ENCODE measurements at places on chromosomes 5 and 9. TPM values are rescaled to one million over a fixed set of nuclear protein-coding genes. Genes with fewer than 3 reads are reported as not detected.

DNA sequence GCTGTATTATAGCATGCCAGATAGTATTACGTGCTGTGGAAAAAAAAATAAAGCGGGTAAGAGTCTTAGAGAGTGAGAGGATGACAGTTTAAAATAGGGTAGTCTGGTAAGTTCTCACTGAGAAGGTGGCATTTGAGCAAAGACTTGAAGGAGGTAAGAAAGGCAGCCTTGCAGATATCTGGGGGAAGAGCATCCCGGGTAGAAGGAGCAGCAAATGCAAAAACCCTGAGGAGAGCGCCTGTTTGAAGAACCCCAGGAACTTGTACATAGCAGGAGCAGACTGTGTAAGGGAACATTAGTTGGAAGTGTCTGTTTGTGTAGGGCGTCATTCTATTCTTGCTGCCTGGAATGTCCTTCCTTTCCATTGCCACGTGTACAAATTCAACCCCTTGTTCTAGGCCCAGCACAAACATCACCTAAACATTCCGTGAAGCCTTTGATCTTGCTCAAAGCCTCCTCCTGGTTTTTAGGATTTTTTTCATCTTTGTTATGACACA, 2.6 kb downstream of the AP3S1 start:
- DNase-seq, result no peak

The CORO2A gene
- 4.9 TPM for total RNA-seq

GRCh38 chr5:92371889-92372235, 988.7 kb upstream of the ARRDC3 start:
- peak; percentile 90 for DNase-seq

- DNase-seq, result no peak
Observed at GRCh38 chr9:99438596-99438995, 216.5 kb downstream of the SEC61B start.

DNA sequence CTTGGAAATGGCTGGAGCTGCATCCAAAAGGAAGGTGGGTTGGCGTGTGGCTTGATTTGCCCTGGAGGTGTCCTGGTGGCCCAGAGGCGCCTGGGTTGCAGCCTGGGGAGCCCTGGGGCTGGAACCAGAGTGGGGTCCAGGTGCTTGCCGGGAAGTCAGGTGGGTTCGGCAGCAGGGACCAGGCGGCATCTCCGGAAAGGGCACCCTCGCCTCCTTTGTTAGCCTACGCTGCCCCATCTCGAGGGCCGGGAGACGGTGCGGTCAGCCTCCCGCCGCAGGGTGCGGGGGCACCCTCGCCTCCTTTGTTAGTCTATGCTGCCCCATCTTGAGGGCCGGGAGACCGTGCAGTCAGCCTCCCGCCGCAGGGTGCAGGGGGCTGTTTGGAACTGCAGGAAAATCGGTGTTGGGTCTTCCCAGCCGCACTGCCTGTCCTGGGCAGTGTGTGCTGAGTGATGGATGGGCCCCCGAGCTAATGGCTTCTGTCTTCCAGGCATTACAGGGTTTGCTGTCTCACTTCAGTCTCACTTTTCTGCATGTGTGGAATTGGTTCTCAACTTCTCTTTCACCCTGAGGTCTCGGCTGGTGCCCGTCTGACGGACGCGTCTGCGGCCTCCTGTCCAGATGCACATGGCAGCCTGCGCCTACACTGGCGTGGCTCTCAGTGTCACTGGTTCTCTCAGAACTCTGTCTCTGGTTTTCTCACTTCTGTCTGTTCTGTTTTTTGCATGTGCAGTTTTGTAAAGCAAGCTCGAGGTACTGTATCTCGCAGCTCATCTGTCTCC, 139.0 kb downstream of the CACNA1B start:
- no peak for DNase-seq

The ZFP2 gene
- 6.4 TPM for total RNA-seq

The CCNO gene
- total RNA-seq, result 3.3 TPM

- no peak for DNase-seq
Observed at GRCh38 chr5:21792748-21793147, 1060.4 kb downstream of the CDH12 start.

The TMEM252 gene
- 0.20 TPM for total RNA-seq

DNA sequence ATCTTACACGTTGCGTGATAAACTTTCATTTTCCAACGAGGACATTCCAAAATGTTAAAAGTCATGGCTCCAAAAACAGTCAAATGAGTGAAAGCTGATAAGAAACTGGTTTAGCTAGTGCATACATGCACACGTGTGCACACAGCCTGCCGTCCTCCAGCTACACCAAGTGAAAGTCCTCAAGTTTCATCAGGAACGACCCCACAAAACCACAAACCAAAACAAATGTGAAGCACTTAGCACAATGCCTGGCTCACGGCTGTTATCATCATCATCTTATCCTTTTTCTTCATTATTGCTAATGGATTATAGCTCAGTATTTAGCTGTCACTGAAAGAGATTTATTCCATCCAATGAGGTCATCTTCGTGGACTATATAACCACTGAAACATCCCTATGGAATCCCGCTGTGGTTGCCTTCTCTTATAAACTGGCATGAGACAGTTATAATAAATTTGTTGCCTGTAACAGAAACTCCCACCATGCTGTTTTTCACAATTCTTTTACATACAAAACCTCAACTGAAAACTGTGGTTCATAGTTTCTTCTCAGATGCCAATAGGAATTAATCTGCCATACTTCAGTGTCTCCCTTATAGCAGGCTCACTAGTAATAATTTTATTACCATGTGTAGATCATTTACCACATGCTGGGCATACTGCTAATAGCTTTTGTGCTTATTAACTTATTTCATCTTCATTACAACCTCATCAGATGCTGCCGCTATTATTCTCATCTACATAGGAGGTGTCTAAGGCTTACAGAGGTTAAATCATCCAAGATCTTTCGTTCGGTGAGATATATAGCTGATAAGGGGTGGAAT, 56.1 kb downstream of the SAXO1 start:
- DNase-seq, result peak; percentile 13

DNA sequence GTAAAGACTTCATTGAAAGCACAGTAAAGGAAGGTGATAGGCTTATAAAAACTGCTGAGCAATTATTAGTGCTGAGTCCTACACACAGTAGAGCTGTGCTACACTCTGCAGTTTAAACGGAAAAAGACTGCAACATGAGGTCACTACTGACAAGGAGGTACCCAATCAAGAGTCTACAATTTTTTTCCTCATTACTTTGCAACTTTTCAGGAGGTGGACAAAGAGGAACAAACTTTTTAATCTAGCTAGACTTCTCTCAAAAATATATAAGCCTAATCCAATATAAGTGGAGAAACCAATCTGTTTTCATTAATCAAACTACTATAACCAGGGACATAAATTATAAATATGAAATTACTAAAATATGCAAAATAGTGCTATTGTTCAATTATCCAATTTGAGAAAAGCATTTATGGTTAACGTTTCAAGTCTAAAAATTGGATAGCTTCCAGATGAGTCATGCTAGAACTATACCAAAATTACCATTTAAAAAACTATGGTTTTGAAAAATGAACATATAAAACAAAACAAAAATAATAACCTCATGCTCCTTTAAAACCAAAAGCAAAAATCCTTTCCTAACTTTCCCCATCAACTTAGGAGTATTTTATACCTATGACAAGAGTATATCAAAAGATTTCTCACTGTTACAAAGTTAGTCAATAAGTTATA, 37.7 kb downstream of the FAM13B start:
- DNase-seq, result peak; percentile 43

The PCYOX1L gene
- total RNA-seq, result 5.0 TPM

- no peak for DNase-seq
Observed at GRCh38 chr9:108345826-108346225, 510.0 kb downstream of the ACTL7B start.

- DNase-seq, result peak; percentile 53
Observed at GRCh38 chr5:103262422-103262871, 3.9 kb downstream of the MACIR start.

The PRRX2 gene
- 0.45 TPM for total RNA-seq

The SLC1A3 gene
- total RNA-seq, result 0.87 TPM

The DMRTA1 gene
- 5.5 TPM for total RNA-seq

GRCh38 chr9:84294241-84294950, 46.2 kb downstream of the SLC28A3 start:
- no peak for DNase-seq

DNA sequence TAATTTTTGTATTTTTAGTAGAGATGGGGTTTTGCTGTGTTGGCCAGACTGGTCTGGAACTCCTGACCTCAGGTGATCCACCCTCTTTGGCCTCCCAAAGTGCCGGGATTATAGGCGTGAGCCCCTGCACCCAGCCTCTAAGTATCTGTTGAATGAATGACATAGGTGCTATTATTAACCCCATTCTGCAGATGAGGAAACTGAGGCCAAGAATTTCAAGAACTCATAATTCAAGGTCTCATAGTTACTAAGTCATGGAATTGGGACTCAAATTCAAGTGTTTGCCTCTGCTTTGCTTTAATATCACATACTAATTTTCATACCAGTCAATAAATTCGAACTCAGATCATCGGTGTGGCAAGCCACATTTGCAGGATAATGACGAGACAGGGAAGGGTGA, 1.9 kb downstream of the KIF20A start:
- no peak for DNase-seq

GRCh38 chr5:78320401-78320800, 25.9 kb upstream of the AP3B1 start:
- peak; percentile 47 for DNase-seq

The AK6 gene
- 63.8 TPM for total RNA-seq

DNA sequence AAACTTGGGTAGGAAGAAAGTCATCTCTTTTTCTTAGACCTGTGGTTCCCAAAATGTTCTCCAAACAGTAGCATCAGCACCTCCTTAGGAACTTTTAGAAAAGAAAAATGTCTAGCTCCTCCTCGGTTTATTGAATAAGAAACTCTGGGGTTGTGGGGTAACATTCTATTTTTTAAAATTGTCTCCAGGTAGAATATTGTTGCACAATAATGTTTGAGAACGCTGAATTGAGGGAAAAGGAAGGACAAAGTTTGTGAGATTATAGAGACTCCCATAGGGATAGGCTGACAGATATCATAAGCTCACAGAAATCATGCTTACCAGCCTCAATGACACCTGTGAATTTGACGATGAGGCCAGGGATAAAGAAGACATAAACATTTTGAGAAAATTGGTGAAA, 1199.0 kb upstream of the CDH6 start:
- DNase-seq, result no peak

DNA sequence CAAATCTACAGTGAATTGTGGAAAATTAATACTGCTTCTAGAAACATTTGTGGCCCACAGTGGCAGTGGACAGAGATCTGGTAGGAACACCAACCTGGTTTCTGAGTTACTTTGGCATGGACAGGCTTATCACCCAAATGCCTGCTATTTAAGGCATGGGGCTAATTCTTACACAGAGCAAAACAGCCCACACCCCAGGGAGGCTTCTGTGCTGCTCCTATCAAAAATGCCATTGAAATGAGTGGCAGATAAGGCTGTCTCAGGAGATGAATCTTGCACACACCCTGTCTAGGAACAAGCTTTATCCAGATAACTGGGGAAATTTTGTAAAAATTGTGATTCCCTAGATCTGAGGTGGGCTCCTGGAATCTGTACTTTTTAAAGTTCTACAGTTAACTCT, 307.1 kb downstream of the TLE1 start:
- DNase-seq, result no peak

GRCh38 chr5:149719666-149720065, 10.4 kb upstream of the PPARGC1B start:
- DNase-seq, result peak; percentile 56

Data from renal cortical epithelial cell (primary cell).